ENCODE measurements at places on chromosomes 2 and 18.
A peak's percentile ranks its signal among the peaks of the same experiment; 100 is the strongest.

DNA sequence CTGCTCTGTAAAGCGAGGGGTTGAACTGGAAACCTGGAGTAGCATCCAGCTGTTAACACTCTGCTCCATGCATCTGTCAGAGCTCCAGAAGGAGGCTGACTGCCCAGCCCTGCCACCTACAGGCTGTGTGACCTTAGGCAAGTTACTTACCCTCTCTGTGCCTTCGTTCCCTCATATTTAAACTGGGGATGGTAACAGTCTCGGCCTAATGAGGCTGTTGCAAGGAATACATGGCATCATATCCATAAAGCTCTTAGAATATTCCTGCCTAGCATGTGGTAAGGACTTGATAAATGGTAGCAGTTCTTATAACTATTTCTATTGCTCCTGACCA, 80.6 kb downstream of the LRRFIP1 start:
- no peak overlapping the region for H3K4me3 ChIP-seq
- DNase-seq, result no peak
- H3K4me1 ChIP-seq, result peaks cover 15% of the 10 kb centered on the region
- no peaks in the 10 kb centered on the region for H3K27me3 ChIP-seq
- H3K36me3 ChIP-seq, result peaks cover 20% of the 10 kb centered on the region

DNA sequence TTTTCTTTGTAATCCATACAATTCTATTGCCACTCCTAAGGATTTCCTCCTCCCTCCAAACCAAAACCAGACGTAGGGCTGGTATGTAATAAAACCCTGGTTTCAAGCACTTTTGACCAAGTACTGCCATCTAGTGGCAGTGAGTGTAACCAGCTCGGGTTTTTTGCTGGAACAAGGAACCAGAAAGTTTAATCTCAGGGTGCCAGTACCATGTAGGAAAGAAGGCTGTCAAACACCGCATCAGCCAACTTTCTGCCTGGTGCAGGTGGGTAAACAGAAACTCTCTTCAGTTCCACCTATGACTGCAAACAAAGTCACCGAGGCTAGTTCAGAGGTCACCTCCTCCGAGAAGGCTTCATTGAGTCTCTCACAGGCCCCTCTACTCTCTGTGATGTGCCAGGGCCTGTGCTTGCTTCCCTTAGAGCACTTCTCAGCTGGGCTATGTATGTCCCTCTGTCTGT, 10.2 kb upstream of the THNSL2 start:
- no peak overlapping the region for H3K27ac ChIP-seq
- H3K4me3 ChIP-seq, result no peak overlapping the region
- no peaks in the 10 kb centered on the region for H3K36me3 ChIP-seq
- H3K27me3 ChIP-seq, result no peaks in the 10 kb centered on the region
- no peak for DNase-seq

GRCh38 chr18:29003194-29003593, 826.3 kb upstream of the CDH2 start:
- no peaks in the 10 kb centered on the region for H3K36me3 ChIP-seq
- H3K4me3 ChIP-seq, result no peak overlapping the region
- H3K27me3 ChIP-seq, result no peaks in the 10 kb centered on the region
- no peak overlapping the region for H3K27ac ChIP-seq
- no peak for DNase-seq

GRCh38 chr2:13686262-13686661, 946.3 kb upstream of the LRATD1 start:
- no peaks in the 10 kb centered on the region for H3K36me3 ChIP-seq
- H3K4me3 ChIP-seq, result no peak overlapping the region
- DNase-seq, result no peak
- H3K27ac ChIP-seq, result no peak overlapping the region
- H3K27me3 ChIP-seq, result no peaks in the 10 kb centered on the region
- H3K4me1 ChIP-seq, result no peaks in the 10 kb centered on the region

DNA sequence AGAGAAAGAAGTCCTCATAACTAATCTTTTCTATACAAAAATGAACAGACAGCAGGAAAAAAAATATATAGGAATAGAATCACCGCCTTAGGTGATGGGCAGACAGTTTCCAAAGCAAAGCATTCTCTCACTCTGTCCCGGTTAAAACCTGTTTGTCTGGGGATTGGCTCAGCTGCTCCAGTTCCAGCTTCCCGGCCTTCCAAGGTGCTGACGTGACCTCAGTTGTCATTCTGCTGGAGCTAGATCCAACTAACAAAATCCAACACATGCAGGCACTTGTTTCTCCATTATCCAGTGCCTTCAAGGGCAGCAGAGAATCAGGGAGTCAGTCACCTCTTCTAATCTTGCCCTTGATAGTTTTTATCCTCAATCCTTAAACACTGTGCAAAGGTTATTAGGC, 52.8 kb downstream of the IKZF2 start:
- H3K4me1 ChIP-seq, result no peaks in the 10 kb centered on the region
- no peak for DNase-seq
- no peaks in the 10 kb centered on the region for H3K27me3 ChIP-seq
- H3K36me3 ChIP-seq, result no peaks in the 10 kb centered on the region

GRCh38 chr2:101984656-101985055, 7.1 kb upstream of the IL1R2 start:
- no peaks in the 10 kb centered on the region for H3K4me1 ChIP-seq
- no peak overlapping the region for H3K27ac ChIP-seq
- no peaks in the 10 kb centered on the region for H3K27me3 ChIP-seq
- H3K4me3 ChIP-seq, result no peak overlapping the region
- no peaks in the 10 kb centered on the region for H3K36me3 ChIP-seq

DNA sequence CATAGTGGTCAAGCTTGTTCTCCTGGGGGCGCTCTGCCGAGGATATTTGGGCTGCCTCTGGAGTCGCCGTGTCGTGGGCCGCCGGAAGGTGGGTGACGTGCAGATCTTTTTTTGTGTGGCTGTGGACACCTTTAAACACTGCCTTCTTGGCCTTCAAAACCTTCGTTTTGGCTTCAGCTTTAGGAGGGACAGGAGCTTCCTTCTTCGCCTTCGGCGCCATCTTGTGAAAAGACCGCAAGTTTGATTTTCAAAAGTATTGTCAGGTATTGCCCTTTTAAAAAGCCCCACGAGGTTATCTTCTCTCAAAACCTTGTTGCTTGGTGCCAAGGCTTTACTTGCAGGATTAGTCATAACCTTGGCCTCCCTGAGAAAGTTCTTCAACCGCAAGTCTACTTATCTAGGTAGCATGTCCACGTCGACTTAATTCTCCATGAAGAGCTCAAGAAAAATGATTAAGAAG, 20.8 kb downstream of the LAMA3 start:
- no peak for DNase-seq
- no peaks in the 10 kb centered on the region for H3K4me1 ChIP-seq
- no peaks in the 10 kb centered on the region for H3K27me3 ChIP-seq
- H3K4me3 ChIP-seq, result no peak overlapping the region
- no peak overlapping the region for H3K27ac ChIP-seq

DNA sequence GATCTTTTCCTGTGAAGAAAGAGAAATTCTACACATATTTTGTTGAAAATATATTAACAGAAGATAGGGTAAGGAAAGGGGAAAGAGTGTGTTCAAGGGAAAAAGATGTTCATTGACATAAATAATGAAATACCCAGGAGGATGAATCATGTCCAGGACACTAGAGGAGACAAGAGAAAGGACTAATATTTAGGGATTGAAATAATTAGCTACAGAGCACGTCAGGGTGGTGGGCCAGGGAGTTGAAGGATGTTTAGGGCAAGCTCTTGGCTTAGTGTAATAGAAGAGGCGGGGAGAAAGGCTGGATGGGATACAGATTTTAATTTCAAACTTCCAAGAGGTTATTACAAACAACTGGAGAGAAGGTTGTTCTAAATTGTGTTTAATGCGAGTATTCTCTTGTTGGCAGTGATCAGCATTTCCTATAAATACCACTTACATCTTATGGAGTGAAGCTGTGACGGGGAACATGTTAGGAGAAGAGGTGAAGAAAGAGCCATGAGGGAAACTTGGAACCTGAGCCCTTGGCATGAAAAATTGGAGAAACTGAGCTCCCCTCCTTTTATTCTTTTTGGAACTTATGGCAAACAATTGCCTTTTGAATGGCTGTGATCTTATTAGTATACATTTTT, 36.6 kb upstream of the CETN1 start:
- no peak overlapping the region for H3K4me3 ChIP-seq
- H3K4me1 ChIP-seq, result no peaks in the 10 kb centered on the region
- no peaks in the 10 kb centered on the region for H3K27me3 ChIP-seq
- no peak overlapping the region for H3K27ac ChIP-seq

GRCh38 chr18:40565805-40566509, 1389.1 kb upstream of the PIK3C3 start:
- DNase-seq, result no peak
- H3K4me3 ChIP-seq, result no peak overlapping the region
- H3K36me3 ChIP-seq, result no peaks in the 10 kb centered on the region
- no peaks in the 10 kb centered on the region for H3K4me1 ChIP-seq
- H3K27ac ChIP-seq, result no peak overlapping the region

- no peak overlapping the region for H3K4me3 ChIP-seq
- no peaks in the 10 kb centered on the region for H3K36me3 ChIP-seq
- H3K27me3 ChIP-seq, result no peaks in the 10 kb centered on the region
- no peak for DNase-seq
- H3K4me1 ChIP-seq, result no peaks in the 10 kb centered on the region
- no peak overlapping the region for H3K27ac ChIP-seq
Measured at GRCh38 chr18:13280070-13280795, 61.7 kb downstream of the LDLRAD4 start.

DNA sequence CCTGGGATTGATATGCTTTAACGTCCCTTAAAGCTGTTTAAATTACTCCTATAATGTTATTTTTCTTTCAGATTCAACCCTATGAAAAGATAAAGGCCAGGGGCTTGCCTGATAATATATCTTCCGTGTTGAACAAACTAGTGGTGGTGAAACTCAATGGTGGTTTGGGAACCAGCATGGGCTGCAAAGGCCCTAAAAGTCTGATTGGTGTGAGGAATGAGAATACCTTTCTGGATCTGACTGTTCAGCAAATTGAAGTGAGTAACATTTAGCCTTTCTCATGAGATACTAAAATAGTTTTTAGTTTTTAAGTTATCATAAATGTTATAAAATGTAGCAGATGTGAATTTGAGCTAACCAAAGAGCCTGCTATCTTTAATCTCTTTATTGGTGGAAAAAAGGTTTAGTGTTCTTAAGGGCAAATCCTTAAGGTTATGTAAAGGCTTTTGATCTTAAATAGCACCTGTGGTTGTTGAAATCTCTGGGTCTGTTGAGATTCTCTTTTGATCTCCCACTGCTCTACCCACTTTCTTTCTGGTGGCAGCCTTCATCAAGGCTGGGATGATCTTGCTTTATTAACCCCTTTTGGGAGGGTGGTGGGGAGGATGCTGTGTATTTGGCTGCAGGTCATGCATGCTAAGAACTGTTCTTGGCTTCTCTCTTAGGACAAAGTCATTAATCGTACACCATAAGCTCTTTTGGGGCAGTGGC, 40.9 kb downstream of the UGP2 start:
- no peaks in the 10 kb centered on the region for H3K36me3 ChIP-seq
- H3K27me3 ChIP-seq, result no peaks in the 10 kb centered on the region
- no peaks in the 10 kb centered on the region for H3K4me1 ChIP-seq
- no peak overlapping the region for H3K4me3 ChIP-seq
- H3K27ac ChIP-seq, result no peak overlapping the region
- no peak for DNase-seq

DNA sequence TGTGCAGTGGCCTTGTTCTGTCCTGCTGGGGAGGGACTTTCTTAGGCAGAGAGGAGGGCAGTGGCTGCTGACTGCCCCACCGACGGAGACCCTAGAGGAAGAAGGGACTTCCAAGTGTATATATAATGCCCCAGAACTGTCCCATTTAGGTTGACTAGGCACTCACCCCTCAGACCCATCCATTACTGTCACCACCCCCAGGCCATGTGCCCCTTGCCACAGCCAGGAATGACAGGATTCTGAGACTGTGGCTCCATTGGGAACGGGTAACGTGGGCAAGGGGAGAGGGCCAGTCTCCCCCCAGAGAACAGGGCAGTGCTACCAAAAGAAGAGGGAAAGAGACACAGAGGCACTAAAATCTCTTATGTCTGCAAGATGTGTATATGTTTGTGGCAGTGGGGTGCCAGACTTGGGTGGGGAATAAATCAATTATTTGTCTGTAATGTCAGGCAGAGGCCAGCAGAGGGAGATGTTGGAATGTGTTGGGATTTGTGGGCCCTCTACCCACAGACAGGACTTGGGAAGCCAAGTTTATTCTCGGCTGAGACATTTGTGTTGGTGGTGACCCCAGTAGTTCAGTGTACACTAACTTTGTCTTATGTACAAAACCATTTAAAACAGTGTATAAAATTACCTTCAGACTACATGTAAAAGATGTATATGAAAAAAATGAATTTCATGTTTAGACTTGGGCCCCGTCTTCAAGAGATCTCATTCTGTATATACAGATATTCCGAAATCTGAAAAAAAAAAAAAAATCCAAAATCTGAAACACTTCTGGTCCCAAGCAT, 24.0 kb upstream of the TMEM37 start:
- peak overlapping the region; percentile 11 for H3K4me3 ChIP-seq
- H3K27ac ChIP-seq, result no peak overlapping the region

GRCh38 chr2:118697781-118698180, 149.7 kb downstream of the EN1 start:
- H3K4me3 ChIP-seq, result no peak overlapping the region
- H3K4me1 ChIP-seq, result no peaks in the 10 kb centered on the region
- no peak overlapping the region for H3K27ac ChIP-seq
- no peak for DNase-seq
- no peaks in the 10 kb centered on the region for H3K27me3 ChIP-seq

- H3K27ac ChIP-seq, result no peak overlapping the region
- no peaks in the 10 kb centered on the region for H3K27me3 ChIP-seq
- H3K4me3 ChIP-seq, result no peak overlapping the region
- H3K4me1 ChIP-seq, result no peaks in the 10 kb centered on the region
- no peak for DNase-seq
Measured at GRCh38 chr2:144325086-144325485, 194.8 kb downstream of the ZEB2 start.

DNA sequence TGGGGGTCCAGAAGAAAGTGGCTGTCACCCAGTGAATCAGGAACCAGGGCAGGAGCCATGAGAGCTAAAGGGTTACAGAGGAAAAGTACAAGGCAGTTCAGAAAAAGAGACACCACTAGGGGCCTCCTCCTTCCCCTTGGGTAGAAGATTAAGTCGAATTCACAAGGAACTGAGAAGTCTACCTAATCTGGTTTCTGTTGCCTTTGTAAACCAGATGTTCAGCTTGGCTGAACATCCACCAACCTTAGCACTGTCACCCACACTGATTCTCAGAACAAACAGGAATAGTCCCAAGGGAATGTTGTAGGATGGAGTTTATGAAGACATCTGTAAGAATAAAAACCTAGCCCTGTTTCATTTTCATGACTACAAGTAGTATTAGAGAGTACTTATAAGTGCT, 90.4 kb upstream of the NOSTRIN start:
- no peak overlapping the region for H3K4me3 ChIP-seq
- H3K27ac ChIP-seq, result no peak overlapping the region
- DNase-seq, result no peak

DNA sequence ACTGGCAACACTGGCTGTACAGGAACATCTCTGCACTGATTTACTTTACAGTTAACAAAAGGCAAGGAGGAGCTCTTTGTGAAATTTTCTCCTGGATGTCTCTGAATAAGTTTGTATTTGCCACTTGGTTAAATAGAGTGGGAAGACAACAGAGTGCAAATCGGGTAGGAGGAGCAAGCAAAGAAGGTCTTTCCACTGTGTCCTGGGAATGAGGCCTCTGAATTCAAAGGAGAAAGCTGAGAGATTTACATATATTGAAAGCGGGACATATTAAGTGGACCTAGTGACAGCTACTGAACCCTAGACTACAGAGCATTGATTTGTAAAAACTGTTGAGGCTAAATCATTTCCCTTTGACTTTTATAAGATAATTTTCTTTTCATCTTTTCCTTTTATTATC, 117.4 kb upstream of the CHRNA1 start:
- no peaks in the 10 kb centered on the region for H3K4me1 ChIP-seq
- no peak overlapping the region for H3K27ac ChIP-seq
- no peak for DNase-seq

GRCh38 chr2:158965107-158965506, 3.3 kb upstream of the TANC1 start:
- no peaks in the 10 kb centered on the region for H3K27me3 ChIP-seq
- H3K27ac ChIP-seq, result no peak overlapping the region

Data from Peyer's patch (tissue), 4 donors.